ENCODE measurements at places on chromosomes 5 and 9.

- DNase-seq = no peak
These were observed 318.6 kb upstream of the CD180 start for GRCh38 chr5:67515020-67515689.

- no peak for DNase-seq
These were observed 7.1 kb upstream of the OCLN start for GRCh38 chr5:69485471-69485870.

DNA sequence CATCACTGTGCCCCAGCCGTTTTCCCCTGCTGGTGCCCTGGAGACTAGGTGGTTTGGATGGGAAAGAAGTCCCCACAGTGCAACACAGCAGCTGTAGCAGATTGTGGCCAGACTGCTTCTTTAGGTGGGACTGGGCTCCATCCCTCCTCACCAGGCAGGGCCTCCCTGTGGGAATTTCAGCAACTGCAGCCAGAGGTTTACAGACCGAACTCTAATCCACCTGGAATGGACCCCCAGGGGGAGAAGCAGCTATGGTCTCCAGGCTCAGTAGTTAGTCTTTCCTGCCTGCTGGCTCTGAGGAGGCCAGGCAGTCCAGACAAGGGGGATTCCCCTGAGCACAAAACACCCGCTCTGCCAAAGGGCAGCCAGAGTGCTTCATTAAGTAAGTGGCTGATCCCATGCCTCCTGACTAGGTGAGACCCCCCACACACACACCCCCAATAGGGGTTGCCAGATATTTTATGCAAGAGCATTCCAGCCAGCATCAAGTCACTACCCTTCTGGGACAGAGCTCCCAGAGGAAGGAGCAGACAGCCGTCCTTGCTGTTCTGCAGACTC is 188.9 kb downstream of the SGCD start:
- DNase-seq = no peak

- DNase-seq = peak; percentile 31
These were observed 50.7 kb upstream of the SHB start for GRCh38 chr9:38119560-38120236.

DNA sequence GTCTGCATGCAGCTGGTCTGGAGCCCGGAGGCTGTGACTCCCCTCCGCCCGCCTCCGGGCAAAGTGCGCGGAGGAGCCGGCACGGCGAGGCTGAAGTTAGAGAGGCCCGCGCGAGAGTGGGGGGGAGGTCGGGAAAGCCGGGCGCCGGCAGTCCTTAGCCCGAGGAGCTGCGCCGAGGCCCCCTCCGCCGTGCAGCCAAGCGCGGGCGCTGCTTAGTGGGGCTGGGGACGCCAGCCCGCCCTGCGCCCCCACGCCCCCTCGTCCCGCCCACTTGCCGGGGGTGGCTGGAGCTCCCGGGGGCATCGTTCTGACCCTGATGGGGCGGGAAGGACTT is 403 bp downstream of the NINJ1 start:
- DNase-seq = peak; percentile 92

GRCh38 chr5:15387931-15388524 is 112.0 kb upstream of the FBXL7 start:
- no peak for DNase-seq

DNA sequence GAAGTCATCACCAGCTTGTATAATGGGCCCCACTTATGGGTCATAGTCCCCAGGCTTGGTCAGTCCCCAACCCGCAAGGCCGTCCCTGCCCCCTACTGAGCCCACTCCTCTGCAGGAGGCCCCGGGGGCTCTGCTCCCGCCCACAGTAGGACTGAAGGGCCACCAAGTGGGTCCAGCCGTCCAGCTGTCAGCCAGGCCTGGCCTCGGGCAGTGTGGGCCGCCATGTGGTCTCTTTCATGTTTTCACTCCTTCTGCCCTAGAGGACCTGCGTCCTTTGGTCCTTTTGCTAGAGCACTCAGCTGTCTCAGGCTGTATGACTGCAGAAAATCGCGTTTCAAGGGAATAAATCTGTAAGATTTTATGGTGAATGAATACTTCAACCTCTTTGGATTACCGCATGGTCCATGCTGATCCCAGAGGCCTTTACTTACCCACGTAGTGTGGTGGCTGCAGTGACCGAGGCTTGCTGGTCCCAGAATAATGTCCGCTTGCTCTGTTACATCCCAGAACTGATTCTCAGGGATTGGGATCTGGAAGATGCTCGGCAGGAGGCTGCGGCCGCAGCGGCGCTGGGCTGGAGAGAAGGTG is 105.7 kb upstream of the FAM120A start:
- DNase-seq = no peak

DNA sequence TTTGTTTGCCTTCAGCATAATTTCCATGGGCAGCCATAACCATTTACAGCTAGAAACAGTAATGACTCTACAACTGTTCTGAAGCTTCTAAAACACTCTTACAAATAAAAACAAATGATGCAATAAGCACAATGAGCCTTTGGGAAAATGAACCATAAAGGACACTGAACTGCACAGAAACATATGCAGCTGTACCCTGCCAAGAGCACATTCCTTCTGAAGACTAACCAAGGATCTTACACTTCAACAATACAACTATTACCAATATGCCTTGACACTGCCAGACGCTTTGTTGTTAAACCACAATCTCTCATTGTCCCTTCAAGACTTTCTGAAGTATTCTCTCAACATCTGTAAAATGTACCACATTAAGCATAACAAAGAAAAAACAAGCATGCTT is 104.2 kb upstream of the HMHB1 start:
- DNase-seq = no peak

GRCh38 chr9:136628268-136628667 is 34.4 kb upstream of the EGFL7 start:
- DNase-seq = no peak

GRCh38 chr5:33438996-33439395 is 1.8 kb upstream of the TARS1 start:
- DNase-seq = peak; percentile 11

DNA sequence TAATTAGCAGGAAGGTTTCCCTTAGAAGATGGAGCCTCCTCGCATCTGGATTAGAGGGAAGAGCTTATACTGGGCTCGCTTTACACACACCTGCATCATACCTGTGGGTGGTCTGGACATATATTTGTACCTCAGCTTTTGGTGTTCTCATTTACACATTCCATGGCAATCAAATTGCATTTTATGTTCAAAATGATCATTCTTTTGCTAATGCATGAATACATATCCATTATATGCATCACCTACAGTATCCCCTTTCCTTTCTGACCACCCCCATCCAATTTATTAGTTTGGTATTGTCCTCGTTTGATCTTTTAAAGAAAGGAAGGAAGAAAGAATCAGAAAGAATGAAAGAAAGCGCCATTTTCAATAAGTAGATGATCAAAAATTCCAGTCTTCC is 251.5 kb downstream of the SLF1 start:
- no peak for DNase-seq

DNA sequence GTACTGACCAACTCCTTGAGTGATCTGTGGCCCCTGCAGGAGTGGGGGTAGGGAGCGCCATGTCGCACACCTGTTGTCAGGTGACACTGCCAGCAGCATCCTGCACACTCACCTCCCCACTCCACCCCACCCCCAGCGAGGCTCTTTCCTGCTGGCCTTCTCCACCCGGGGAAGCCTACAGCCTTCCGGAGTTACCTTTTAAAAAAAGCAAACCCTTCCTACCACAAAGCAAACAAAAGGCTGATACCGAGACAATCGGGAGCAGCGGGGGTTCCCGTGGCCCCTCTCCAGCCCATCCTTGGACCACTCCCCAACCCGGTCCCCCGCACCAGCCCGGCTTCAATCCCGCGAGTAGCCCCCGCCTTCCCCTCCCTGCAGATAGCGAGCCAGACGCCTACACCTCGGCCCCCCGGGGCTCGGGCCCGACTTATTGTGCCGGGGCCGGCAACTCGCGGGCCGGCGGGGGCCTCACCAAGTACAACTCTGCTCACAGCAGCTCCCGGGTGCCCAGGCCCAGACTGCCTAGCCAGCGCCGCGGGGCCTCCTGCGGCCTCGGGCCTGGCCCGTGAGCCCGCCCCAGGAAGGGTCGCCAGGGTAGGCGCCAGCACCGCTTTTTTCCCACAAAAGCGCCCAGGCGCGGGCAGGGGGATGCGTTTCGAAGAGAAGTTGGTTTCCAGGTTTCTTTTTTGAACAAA is 724 bp downstream of the MACROH2A1 start:
- DNase-seq = peak; percentile 55

DNA sequence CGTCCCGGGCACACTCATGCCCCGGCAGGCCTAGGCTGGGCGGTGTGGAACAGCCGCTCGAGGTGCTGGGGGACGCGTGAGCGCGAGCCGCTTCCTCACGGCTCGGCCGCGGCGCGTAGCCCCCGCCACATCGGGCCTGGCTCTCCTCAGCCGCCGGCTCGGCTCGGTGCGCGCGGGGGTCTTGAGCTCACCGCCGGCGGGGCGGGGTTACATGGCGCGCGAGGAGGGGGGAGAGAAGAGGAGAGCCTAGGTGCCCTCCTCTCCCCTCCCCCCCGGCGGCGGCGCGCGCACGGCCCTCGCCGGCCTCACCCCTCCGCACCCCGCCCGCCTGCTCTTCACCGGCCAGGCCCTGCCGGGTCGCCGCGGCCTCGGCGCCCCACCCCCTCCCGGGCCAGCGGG is 7.7 kb downstream of the RANBP6 start:
- peak; percentile 66 for DNase-seq

GRCh38 chr5:14464671-14465070 is 116.9 kb upstream of the OTULINL start:
- DNase-seq = no peak

GRCh38 chr9:110089681-110090370 is 118.1 kb downstream of the C9orf152 start:
- peak; percentile 41 for DNase-seq

DNA sequence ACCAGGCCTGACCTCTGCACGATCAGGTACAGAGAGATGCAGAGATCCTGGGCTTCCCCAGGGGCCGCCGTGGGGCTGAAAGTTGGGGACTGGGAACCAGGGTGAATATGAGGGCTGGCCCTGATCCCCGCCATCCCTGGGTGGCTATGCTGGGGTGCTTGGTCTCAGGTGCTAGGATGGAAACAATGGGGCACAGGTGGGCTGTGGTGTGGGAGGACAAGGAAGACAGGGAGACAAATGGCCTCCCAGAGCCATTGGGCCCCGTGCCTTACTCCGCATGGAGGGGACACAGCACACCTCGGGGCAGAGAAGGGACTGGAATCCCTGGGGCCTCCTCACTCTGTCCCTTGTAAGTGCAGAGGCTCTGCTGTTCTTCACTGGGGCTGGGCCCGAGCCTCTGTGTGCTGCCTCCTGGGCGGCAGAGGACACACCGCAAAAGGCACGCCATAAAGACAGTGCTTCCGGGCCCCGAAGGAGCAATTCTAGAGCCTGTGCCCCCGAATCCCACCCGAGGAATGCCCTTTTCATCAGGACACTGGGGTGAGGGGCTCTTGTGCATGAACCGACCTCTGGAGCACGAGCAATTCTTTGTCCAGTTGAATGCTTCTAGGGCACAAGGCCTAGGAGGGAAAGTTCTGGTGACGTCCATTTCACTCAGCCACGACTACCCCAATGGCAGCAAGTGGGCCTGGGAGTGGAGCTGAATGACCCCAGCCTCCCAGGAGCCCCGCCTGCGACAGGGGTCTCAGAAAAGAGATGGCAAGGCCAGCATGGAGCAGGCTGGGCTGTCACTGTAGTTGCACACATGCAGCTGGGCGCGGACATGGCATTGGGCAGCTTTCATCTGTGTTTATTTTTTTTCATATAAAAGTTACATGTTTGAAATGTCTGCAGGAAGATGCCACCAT is 30.9 kb downstream of the PRRT1B start:
- no peak for DNase-seq

GRCh38 chr5:179795049-179795862 is 1.5 kb downstream of the LTC4S start:
- DNase-seq = peak; percentile 14

- DNase-seq = no peak
These were observed 22.3 kb downstream of the GALNT12 start for GRCh38 chr9:98829766-98830165.

DNA sequence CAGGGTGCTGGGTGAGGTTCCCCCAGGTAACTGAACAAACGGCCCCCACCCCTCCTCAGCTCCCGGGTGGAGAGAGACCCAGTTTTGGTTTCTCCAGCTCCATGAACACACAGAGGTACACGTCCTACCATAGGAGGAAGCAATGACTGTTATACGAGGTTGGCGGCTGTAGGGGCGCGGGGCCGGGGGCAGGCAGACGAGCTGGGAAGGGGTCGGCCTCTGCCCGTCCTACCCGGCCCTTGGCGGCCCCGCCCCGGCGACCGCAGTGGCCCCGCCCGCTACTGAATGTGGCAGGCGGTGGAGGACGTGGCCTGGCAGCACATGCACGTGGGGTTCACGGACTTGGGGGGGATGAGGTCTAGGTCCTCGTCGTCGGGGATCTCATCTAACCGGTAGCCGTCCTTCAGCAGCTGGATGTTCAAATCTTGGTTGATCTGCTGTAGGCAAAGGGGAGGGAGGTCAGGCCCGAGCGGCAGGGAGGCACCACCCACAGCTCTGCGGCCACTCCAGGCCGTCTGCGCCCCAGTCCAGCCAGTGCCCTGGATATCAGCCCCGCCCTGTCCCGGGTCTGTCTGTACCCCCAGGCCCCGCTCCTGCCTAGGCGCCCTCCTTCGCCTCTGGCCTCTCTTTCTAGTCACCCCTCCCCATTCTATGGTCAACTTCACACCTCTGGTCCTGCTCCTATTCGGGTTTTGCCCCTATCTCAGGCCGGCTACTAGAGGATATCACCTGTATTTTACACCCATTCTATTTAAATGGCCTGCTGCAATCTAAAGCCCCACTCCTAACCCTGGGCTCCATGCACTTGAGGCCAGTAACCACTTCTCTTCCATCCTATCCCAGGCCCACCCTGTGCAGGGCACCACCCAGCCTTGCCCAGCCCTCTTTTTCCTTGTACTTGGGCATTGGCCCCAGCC is 24.2 kb upstream of the MYORG start:
- DNase-seq = no peak

GRCh38 chr5:105695941-105696340 is 1974.8 kb downstream of the EFNA5 start:
- DNase-seq = no peak

GRCh38 chr5:130092991-130093390 is 188.7 kb downstream of the CHSY3 start:
- no peak for DNase-seq

- no peak for DNase-seq
These were observed 48.9 kb downstream of the FAM174A start for GRCh38 chr5:100584069-100584468.

DNA sequence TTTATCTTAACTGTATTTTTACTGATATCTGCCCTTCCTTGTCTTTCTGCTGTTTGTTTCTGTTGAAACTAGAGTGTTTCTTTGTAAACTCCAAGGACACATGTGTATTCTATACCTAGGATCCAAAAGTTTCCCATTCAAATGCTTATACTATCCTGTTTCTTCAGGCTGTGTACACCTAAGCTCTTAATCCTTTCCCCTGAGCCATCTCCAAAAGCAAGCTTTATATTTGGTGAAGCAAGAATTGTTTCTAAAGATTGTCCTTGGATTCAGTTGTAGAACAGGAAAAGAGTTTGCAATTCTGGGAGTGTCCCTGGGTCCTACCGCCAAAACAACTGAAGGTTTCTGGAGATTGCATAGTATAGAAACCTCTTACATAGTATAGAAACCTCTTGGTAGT is 65.9 kb downstream of the CWC27 start:
- DNase-seq = no peak

DNA sequence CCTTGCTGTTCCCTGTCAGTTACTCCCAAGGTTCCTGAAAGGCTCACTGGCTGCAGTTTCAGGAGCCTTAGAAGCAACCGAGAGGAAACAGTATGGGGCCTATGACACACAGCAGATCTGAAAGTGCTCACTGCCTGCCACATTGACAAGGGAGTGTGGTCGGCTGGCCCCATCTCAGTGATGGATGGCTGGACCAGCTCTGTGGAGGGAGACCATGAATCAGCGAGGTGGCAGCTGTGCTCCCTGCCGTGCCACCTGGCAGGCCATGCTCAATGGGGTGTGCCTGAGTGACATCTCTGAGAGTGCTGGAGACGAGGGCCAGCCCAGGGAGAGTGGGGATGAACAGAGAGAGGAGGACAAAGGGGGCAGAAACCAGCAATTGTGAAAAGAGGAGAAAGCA is 49.1 kb downstream of the DOCK2 start:
- no peak for DNase-seq

Measured in ELR (cell line).